Body of pancreas (tissue), 4 donors: ENCODE measurements at places on chromosomes 16 and 17. TPM values are rescaled to one million over a fixed set of nuclear protein-coding genes. Genes with fewer than 3 reads are reported as not detected.

GRCh38 chr16:30777591-30778297 is 9.3 kb downstream of the ZNF629 start:
- H3K27me3 ChIP-seq = no peaks in the 10 kb centered on the region
- H3K27ac ChIP-seq = no peak overlapping the region
- DNase-seq = no peak
- no peak overlapping the region for H3K4me3 ChIP-seq

DNA sequence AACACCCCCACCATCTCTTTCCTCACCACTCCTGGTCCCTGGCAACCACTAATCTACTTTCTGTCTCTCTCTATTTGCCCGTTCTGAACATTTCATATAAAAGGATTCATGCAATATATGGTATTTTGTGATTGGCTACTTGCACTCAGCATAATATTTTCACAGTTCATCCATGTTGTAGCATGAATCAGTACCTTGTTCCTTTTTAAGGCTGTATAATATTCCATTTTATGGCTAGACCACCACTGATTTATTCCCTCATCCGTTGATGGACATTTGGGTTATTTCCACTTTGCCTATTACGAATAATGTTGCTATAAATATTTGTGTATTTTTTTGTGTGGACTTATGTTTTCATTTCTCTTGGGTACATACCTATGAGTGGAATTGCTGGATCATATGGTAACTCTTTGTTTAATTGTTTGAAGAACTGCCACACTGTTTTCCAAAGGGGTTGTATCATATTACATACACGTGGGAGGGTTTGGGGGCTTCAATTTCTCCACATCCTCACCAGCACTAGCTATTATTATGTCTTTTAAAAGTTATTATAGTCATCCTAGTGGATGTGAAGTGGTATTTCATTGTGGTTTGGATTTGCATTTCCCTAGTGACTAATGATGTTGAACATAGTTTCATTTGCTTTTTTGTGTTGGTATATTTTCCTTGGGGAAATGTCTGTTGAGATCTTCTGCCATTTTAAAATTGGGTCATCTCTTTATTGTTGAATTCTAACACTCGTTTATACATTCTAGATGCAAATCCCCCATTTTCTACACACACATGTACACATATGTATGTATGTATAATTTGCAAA is 26.3 kb downstream of the SEC14L5 start:
- no peaks in the 10 kb centered on the region for H3K36me3 ChIP-seq
- no peak overlapping the region for H3K4me3 ChIP-seq
- no peak for DNase-seq
- H3K27ac ChIP-seq = no peak overlapping the region

KRTAP4-1 gene
- total RNA-seq = not detected

TRIM72 gene
- not detected for total RNA-seq

DNA sequence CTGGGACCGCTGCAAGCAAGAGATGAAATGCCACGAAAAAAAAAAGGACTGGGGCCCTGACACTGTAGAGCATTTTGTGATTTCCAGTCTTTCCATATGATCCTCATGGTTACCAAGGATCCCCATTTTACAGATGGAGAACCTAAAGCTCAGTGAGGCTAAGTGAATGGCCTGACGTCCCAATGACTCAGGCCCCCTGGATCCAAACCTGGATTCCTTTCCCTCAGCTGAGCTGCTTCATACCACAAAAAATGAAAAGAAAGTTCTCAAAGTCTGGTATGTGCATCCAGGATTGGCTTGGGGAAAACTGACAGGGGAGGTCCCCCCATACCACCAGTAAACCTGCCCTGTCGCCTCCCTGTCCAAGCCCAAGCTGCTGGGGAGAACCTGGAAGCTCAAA is 80.5 kb downstream of the TEX14 start:
- H3K4me1 ChIP-seq = no peaks in the 10 kb centered on the region
- H3K4me3 ChIP-seq = no peak overlapping the region
- no peak for DNase-seq
- no peaks in the 10 kb centered on the region for H3K36me3 ChIP-seq

DNA sequence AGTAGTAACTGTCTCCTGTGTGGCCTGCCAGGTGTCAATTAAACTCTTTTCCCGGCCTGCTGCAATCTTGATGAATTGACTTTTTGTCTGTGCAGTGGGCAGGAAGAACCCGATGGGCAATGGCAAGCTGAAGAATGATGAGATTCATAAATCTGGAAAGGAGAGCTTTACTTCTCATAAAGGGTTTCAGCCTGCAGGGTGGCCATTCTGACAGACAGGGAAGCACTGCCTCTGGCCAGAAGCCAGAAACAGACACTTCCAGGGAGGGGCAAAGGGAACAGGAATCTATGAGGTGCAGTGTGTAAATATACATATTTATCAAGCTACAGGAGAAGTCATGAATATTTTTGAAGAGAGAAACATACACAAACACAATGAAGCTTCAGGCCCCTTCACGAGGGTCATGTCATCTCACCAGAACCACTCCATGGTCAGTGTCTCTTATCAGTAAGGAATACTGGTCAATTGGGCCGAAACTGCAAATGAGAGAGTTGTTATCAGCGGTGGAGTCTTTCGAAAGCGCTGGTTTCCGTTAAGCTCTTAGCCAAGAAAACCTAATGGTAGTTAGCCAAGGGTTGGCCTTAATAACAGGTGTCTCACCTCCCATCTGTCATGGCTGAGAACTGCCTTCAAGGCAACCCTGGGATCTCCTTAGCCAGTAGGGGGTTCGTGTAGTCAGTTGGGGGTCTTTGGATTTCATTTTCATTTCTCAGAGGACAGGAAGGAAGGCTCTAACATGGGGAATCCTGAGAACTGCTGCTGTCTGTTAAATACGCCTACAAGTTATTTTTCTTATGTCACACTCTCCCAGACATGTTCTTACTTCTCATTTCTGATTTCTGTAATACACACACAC is 1.2 kb upstream of the NARF start:
- DNase-seq = no peak
- H3K27ac ChIP-seq = peak overlapping the region; percentile 100
- H3K4me1 ChIP-seq = peaks cover 44% of the 10 kb centered on the region
- no peaks in the 10 kb centered on the region for H3K36me3 ChIP-seq
- no peaks in the 10 kb centered on the region for H3K27me3 ChIP-seq

DNA sequence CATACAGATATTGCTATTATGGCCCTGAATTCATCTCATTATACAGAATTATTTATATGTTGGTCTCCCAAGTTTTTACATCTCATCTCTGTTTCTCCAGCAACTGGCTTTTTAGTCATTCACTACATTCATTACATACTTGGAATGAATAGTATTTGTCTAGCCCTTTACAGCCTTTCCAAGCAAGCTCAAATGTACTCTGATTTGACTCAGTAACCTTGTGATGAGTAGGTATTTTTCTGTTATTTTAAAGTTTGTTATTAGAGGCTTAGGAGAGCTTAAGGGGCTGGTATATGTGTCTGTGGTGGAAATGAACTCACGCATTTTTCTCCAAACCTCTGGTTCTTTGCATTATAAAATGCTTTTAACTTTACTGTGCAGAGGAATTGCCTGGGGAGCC is 224.7 kb downstream of the SNX29 start:
- no peak for DNase-seq
- H3K4me1 ChIP-seq = no peaks in the 10 kb centered on the region
- H3K27ac ChIP-seq = no peak overlapping the region
- no peaks in the 10 kb centered on the region for H3K27me3 ChIP-seq

SBK1 gene
- total RNA-seq = 2.6 TPM

DNA sequence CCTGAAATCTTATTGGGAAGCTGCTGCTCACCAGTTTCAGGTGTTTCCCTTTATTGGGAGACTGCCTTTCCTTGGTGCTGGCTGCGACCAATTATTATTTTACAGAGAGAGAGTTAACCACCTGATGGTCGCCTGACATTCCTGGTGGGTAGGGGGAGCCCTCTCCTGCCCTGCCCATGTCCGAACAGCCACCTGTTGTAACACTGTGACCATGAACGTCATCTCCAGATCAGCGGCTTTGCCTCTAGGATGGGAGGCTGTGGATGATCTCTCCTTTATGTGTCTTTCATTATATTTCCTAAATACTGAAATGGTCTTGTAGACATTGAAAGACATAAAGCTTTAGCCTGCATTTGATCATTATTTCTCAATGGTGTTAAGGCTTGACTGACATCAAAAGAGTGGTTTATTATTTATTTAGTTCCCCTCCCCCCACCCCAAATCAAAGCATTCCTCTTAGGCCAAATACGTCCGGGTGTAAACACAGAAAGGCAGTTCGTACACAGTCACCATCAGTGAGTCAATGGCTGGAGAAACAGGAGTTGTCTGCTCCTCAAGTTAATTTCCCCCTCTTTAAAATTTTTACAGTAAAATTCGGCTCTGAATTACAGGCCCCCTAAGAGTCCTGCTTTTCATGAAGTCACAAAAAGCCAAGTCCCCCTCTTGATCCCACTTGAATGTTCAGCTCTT is 57.8 kb upstream of the CACNG5 start:
- H3K27me3 ChIP-seq = no peaks in the 10 kb centered on the region
- no peak overlapping the region for H3K4me3 ChIP-seq
- no peaks in the 10 kb centered on the region for H3K36me3 ChIP-seq
- DNase-seq = no peak
- peaks cover 10% of the 10 kb centered on the region for H3K4me1 ChIP-seq

DNA sequence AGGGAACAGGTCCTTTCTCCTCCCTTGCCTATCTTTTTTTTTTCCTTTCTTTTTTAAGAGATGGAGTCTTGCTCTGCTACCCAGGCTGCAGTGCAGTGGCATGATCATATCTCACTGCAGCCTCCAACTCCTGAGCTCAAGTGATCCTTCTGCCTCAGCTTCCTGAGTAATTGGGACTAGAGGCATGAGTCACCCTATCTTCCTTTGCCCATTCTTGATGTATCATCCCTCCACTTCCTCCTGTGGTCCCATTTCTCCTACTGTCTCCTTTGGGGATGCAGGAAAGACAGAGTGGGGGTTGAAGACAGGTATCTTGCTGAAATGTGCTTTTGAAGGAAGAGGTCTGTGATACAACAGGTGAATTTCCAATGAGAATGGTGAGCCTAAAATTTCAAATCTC is 5.5 kb downstream of the MYO19 start:
- H3K27ac ChIP-seq = no peak overlapping the region
- H3K27me3 ChIP-seq = no peaks in the 10 kb centered on the region
- DNase-seq = no peak
- H3K36me3 ChIP-seq = peaks cover 12% of the 10 kb centered on the region
- peaks cover 8% of the 10 kb centered on the region for H3K4me1 ChIP-seq

- H3K27ac ChIP-seq = no peak overlapping the region
- no peaks in the 10 kb centered on the region for H3K27me3 ChIP-seq
- H3K4me1 ChIP-seq = peaks cover 9% of the 10 kb centered on the region
- H3K36me3 ChIP-seq = no peaks in the 10 kb centered on the region
- H3K4me3 ChIP-seq = no peak overlapping the region
These were observed 14.2 kb upstream of the MARCHF10 start for GRCh38 chr17:62822080-62822904.

- no peaks in the 10 kb centered on the region for H3K27me3 ChIP-seq
- H3K27ac ChIP-seq = peak overlapping the region; percentile 97
- H3K36me3 ChIP-seq = no peaks in the 10 kb centered on the region
- H3K4me3 ChIP-seq = no peak overlapping the region
- peak; percentile 39 for DNase-seq
These were observed 1.6 kb downstream of the ZNF423 start for GRCh38 chr16:49854188-49854795.

DNA sequence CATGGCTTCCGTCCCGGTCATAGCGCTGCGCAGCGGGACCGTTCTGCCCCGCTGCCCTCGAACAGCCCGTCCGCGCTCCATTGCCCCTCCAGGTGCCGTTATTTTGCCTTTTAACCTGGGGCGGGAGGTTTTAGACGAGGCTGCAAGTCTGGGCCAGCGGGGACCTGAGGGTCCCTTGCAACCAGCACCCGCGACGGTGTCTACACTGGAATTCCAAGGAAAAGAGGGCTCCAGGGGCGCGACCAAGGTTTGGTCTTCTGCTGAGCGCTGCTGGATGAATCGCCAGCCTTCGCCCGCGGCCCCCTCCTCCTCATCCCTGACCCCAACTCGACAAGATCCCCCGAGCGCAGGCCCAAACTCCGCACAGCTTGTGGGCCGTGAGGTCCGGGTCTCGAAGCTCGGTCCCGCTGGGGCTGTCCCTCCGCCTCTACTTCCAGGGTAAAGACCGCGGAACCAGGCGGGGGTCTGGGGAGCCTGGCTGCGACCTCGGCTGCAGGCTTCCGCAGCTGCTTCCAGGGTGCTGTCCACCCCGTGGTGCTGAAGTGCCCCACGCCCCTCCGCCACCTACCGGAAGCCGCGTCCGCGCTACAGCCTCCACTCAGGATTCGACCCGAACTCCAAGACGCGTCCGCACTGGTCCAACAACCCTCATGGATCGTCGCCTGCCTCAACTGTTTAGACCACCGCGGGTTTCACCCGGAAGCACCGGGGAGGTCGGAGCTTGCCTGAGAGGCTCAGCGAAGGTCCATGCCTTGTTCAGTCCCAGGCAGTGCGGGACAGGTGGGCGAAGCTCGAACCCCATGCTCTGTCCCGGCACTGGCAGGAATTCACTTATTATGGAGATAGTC is 10.1 kb upstream of the CA4 start:
- DNase-seq = peak; percentile 81
- peaks cover 49% of the 10 kb centered on the region for H3K4me1 ChIP-seq
- H3K4me3 ChIP-seq = no peak overlapping the region

PRSS36 gene
- total RNA-seq = 0.52 TPM

CCL1 gene
- total RNA-seq = not detected

KRTAP9-8 gene
- total RNA-seq = not detected

DNA sequence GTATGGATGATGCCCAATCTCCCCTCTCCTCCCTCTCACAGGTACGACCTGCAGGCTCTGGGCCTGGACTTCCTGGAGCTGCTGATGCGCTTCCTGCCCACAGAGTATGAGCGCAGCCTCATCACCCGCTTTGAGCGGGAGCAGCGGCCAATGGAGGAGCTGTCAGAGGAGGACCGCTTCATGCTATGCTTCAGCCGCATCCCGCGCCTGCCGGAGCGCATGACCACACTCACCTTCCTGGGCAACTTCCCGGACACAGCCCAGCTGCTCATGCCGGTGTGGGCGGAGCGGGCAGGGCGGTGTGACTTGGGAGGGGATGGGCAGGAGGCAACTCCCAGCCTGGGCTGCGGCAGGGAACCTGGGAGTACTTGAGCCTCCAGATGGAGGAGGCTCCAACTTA is 18.1 kb downstream of the SPATA32 start:
- no peak overlapping the region for H3K27ac ChIP-seq
- H3K27me3 ChIP-seq = peaks cover 13% of the 10 kb centered on the region
- H3K4me3 ChIP-seq = no peak overlapping the region
- DNase-seq = no peak
- peaks cover 29% of the 10 kb centered on the region for H3K4me1 ChIP-seq

CAPNS2 gene
- total RNA-seq = 1.0 TPM

DNA sequence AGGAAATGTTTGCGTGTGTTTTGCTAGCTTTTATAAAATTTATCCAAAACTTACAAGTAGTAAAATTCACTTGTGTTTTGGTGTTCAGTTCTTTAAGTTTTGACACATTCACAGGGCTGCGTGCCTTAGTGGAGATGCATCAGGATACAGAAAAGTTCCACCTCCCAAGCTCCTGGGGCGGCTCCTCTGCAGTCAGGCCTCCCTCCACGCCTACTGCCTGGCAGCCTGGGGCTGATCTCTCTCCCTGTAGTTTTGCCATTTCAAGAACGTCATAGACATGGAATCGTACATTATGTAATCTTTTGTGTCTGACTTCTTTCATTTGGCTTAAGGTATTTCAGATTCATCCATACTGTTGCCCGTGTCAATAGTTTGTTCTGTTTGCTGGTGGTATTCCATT is 27.2 kb upstream of the IRF8 start:
- H3K4me3 ChIP-seq = no peak overlapping the region
- no peak overlapping the region for H3K27ac ChIP-seq
- no peaks in the 10 kb centered on the region for H3K4me1 ChIP-seq

- no peaks in the 10 kb centered on the region for H3K4me1 ChIP-seq
- H3K27me3 ChIP-seq = no peaks in the 10 kb centered on the region
- peaks cover 1% of the 10 kb centered on the region for H3K36me3 ChIP-seq
- DNase-seq = no peak
- no peak overlapping the region for H3K27ac ChIP-seq
- no peak overlapping the region for H3K4me3 ChIP-seq
These were observed 39.4 kb upstream of the CHMP6 start for GRCh38 chr17:80952291-80952690.
